ENCODE measurements at places on chromosomes 5 and 9.

DNA sequence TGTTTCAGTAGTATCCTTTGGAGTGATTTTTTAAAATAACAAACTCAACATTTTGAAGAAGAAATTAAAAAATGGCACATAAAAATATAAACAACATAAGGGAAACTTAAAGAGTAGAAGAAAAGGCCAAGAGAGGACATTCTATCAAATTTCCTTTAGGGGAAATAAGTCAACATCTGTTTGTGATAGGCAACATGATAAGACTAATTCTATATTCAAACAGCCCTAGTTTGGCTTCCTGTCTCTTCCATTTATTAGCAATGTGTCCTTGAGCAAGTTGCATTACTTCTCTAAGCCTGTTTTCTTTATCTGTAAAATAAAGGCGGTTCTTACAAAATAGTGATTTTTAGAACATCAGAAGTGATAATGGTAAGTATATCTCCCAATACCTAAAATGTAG, 24.7 kb downstream of the TYRP1 start:
- no peak for DNase-seq

DNA sequence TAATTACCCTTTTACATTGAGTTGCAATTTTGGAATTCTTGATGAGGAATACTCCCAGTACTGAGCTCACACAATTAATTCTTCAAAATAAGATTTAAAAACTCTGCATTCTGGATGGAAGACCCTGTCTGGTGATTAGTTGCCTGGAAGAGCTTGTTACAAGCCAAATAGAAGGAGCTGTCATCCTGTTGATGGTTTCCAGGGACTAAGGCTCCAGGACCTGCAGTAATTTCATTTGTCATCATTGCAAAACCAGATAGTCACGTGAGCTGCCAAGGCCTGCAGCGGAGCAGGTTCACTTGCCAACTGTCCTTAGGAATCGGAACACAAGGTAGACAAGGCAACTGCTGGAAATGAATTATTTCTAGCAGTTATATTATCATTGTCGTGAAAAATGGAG, 597.7 kb downstream of the CCDC171 start:
- DNase-seq, result no peak

- no peak for DNase-seq
Measured at GRCh38 chr9:13479096-13479495, 199.6 kb upstream of the MPDZ start.

DNA sequence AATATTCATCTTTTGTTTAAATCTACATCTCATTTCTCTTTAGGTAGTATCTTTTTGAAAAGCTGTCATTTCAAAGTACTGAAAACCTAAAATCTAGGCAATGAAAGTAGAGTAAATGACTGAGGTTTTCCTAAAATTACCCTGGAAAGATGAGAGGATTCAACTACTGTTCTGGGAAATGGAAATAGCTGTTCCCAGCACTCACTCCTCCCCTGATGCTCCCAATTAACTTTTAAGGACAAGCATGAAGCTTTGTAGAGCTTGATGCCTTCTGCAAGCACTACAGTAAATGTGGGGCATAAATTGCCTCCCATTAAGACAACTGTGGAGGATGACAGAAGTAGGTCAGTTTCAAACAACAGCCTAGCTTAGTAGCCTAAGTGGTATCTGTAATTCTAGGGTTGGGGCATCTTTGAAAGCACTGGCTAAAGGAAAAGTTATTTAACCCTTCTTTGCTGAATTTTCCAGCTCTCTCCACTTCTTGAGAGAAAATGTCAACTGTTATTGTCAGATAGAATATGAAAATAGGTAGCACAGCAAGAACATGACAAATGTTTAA, 100.2 kb upstream of the GNA14 start:
- no peak for DNase-seq

DNA sequence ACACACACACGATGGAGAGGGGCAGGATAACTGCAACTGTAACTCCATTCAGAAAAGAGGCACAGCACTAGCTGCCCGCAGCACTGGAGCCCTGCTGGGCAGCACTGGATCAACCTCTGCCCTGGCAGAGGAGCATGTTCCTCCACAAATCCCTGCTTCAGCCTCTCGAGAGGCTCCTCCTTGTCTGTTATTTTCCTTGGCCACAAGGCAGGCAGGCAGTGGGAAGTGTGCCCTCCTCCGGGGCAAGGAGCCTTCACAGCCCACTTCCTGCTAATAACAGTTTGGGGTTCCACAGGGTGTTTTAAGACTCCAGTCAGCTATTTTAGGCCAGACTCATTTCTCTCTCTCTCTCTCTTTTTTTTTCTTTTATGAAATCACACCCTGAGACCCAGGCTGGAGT, 11.8 kb downstream of the FXN start:
- no peak for DNase-seq

- DNase-seq, result no peak
Measured at GRCh38 chr9:129023908-129024233, 4.3 kb downstream of the SH3GLB2 start.

GRCh38 chr5:200985-201384, 9.7 kb downstream of the LRRC14B start:
- DNase-seq, result no peak

DNA sequence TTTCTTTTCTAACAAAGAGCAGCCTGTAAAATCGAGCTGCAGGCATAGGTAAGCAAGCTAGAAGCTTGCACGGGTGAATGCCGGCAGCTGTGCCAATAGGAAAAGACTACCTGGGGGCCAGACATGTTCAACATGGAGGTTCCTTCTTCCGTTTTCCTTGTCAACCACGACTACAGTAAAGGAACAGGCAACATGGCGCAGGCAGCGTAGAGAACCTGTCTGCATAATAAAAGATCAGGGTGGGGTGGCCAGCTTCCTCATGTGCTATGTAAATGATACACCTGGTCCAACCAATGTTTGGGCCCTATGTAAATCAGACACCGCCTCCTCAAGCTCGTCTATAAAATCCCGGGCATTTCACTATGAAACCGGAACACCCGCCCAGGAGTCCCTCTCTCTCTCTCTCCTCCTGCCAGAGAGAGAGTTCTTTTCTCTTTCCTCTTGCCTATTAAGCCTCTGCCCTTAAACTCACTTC, 103.8 kb upstream of the LIFR start:
- DNase-seq, result no peak

DNA sequence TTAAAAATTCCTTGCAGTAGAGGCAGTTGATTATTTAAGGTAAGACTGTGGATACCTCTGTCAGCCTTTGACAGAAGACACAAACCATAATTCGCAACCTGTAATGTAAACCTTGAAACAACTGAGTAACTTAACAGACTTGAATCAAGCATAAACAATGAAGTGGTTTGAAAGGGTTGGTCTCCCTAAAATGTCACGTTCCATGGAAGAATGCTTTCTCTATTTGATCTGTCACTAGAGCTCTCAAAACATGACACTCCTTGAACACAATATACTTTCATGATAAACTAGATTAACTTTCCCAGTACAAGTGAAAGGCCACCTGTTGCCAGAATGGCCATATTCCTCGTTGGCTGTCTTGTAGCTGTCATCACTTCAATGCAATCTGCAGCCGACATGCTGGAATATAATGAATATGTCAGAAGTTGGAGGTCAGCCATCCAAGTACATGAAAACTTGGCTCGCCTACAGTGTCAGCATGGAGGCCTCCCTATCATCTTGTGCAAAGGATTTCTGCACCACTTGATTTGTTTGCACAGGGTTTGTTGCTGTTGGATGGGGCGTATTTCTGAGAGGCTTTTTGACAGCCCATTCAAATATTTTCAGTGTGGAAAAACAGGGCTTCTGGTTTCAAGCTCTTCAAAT, 228.0 kb downstream of the TLE4 start:
- DNase-seq, result no peak

DNA sequence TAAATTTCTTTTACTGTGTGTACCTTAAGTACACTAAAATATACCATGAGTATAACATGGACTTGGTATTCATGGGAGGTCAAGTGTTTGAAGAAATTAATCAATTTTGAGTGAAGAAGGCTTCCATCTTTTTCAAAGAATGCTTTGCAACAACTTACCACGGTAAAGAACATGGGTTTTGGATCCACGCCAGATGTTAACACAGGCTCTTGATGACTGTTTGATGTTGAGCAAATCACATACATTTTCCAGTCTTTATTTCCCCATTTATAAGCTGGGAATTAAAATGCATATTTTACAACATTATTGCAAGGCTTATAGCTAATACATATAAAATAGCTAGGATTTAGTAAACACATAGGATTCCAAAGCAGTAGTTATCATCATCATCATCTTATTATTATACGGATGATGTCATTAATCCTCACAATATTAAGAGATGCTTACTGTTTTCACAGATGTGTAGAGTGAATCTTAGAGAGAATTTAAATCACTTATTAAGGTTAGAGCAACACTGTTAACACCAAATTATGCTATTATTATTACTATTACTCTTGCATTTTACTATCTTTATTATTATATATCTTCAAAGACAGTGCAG, 362.0 kb downstream of the PRELID2 start:
- no peak for DNase-seq

DNA sequence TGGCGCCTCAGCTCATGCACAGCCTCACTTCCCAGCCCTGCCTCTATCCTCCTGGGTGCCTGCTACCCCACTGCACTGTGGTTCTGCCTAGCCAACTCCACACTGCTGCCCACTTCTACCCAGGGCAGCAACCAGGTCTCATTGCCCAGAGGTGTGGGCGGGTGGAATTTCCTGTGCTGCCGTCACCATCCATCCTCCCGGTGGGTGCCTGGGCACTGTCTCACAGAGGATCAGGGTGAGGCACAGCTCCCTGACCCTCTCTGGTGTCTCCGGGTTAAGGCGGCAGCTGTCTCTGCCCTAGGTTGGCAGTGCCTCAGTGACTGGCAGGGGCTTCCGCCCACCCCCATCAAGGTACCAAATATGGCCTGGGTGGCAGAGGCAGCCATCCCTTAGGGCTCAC, 4.3 kb upstream of the MTMR12 start:
- no peak for DNase-seq

- DNase-seq, result no peak
Measured at GRCh38 chr9:96117398-96118080, 184.4 kb downstream of the HSD17B3 start.

DNA sequence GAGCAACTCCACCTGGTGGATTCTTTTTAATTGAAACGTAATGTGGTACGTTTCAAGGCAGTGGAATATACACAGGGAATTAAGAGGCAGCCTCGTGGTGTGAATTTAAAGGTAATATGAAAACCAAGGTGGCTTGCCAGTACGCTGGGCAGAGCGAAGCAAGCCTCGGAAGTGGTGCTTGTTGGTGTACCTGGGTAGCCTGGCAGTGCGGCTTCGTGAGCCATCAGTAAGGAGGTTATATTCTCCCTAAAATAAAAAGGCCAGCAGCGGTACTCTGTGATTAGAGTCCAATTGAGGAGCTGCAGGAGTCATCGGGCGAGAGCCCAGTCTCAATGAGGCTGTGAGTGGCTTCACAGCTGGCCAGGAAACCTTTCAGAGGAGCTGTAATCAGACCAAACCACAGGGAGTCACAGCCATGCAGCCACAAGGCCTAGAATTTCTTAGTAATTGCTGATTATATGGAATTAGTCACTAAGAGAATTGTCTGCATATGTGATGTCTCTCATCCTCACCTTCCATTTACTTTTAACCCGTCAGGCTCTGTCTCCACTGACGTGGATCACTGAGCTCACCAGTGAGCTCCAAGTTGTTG, 57.7 kb downstream of the DCP2 start:
- DNase-seq, result no peak

- no peak for DNase-seq
Measured at GRCh38 chr5:132254321-132254977, 3.0 kb upstream of the PDLIM4 start.

DNA sequence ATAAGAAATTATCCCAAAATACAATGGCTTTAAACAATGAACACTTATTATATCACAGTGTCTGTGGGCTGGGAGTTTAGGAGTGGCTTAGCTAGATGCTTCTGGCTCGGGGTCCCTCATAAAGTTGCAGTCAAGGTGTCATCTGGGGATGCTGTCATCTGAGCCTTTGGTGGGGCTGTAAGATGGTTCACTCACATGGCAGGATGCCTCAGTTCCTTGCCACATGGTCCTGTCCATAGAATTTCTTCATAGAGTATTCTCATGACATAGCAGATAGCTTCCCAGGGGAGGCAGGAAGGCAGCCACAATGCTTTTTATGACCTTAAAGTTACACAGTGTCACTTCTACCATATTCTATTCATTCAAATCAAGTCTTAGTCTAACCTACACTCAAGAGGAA, 51.2 kb upstream of the HMHB1 start:
- DNase-seq, result no peak

DNA sequence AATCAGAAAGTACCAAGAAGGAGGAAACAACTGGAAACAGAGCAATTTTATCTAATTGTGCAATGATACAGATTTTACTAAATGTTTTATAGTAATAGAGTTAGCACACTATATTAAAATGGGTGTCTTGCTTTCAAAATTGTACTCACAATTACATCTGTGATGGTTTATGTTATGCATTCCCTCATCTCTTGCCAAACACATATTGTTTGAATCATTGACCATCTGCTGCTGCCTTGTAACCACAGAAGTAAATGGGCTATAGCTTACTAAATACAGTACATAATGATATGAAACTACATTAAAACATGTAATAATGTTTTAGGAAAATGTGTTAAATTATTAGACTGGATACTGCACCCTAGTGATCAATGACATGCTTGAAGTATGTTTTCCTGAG, 158.1 kb downstream of the SLC25A46 start:
- DNase-seq, result no peak

DNA sequence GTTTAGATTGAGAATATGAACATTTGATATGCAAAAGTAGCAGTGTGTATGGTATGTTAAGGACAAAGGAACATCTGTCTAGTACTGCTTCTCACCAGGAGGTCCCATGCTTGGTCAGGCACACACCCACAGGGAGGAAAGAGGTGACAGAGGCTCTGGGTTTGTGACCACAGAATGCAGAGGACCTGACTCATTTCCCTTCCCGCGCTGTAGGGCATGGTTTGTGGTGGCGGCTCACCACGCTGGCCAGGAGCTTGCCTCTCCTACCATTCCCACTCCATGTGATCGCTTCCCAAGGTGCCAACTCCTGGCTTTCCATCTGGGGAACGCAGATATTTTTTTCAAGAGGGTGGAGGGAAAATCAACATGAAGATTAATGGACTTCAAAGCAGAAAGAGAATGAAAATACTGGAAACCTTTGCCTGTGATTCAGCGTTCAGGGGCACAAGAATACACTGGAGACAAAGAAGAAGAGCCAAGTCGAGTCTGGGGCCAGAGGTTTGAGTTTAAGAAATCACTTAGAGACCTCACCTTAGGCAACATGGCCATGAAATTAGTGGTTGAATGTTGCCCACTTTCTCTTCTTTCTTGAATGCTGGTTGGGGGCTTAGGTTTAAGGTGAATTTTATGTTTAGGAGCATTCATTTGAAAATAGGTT, 477.8 kb downstream of the CCDC171 start:
- no peak for DNase-seq

DNA sequence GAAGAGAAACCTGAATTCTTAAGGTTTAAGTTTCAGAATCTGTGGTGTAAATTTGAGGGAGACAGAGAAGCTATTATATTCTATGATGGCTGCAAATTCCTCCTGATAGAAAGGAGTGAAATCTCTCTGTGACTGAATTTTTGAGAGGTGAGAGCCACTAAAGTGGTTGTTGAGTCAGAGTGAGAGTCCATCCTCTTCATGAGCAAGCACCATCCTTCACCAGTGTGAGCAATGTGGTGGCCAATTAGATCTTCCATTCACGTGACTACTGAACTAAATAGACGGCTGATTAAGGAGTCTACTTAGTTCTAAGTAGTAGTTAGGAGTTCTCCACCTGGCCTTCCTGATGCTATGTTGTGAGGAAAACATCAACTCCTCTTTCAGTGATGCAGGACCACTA, 147.8 kb upstream of the CCNH start:
- DNase-seq, result no peak
